ENCODE measurements at places on chromosomes 4 and X.

- DNase-seq = no peak
These were observed 285.3 kb upstream of the RASGEF1B start for GRCh38 chr4:81756973-81757372.

DNA sequence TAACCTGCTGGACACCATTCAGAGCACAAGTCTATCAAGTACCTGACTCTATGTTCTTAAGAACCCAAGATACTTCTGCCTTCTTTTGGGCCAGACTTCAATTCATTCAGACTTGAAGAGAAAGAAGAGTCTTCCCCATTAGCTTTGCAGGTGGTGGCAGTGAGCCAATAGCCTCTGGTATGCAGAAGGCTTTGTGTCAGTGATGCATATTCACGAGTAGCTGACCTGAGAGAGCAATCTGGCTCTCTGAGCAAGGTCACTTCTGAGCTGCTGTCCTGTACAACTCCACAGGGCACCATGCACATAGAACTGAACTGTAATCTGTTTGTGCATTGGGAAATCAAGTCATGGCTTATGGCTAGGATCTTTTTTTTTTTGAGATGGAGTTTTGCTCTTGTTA lies 39.9 kb upstream of the SPINK2 start:
- DNase-seq = no peak

- no peak for DNase-seq
These were observed 588.0 kb downstream of the CCSER1 start for GRCh38 chr4:90715242-90715641.

DNA sequence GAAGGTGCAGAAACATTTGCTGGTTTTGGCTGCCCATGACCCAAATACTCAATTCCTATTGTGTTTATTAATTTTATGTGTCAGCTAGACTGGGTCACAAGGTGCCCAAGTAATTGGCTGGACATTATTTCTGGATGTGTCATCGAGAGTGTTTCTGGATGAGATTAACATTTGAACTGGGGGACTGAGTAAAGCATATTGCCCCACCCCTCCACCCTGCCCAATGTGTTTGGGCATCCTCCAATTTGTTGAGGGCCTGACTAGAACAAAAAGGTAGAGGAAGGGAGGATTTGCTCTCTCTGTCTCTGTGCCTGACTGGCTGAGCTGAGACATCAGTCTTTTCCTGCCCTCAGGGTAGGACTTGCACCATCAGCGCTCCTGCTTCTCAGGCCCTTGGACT lies 29.7 kb upstream of the LCORL start:
- no peak for DNase-seq

DNA sequence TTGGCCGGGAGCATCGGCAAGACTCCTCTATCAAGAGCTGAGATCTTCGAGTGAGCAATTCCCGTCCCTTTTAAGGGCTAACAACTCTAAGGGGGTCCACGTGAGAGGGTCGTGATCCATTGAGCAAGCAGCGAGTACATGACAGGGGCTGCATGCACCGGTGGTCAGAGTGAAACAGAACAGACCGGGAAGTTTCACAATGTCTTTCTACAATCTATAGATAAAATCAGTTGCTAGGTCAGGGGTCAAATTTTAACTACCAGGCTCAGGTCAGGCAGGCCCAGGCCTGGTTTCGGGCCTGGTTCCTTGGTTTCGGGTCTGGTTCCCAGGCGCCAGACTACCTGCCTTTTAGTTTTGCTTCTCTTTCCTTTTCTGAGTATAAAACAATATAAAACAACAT lies 160.1 kb downstream of the PTCHD1 start:
- no peak for DNase-seq

- DNase-seq = no peak
These were observed 18.1 kb upstream of the EXOC1L start for GRCh38 chr4:55801498-55801897.

DNA sequence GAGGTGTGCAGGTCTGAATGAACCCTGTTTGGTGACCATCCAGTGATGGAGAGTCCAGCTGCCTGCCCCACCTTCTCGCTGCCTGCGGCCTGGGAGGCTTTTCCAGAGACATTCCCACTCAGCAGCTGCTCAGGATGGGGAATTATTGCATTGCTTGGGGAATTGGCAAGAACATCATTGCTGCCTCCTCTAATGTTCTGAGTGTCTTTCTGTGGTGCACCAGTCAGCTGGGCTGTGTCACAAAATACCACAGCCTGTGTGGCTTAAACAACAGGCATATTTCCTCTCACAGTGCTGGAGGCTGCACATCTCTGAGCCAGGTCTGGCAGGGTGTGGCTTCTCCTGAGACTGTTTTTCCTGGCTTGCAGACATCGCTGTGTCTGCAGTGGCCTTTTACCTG lies 86.8 kb upstream of the AFAP1 start:
- DNase-seq = no peak

DNA sequence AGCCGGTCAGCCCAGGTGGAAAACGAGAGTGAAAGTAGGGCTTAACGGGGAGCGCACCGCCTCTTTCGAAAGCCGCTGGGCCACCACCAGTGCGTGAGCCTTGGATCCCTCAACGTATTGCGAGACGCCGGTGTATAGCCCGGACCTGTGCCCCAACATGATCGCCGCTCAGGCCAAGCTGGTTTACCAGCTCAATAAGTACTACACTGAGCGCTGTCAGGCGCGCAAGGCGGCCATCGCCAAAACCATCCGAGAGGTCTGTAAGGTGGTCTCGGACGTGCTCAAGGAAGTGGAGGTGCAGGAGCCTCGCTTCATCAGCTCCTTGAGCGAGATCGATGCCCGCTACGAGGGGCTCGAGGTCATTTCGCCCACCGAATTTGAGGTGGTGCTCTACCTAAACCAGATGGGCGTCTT lies 929 bp downstream of the MAB21L2 start:
- DNase-seq = peak; percentile 48

GRCh38 chr4:20444599-20445337 lies 193.1 kb downstream of the SLIT2 start:
- peak; percentile 47 for DNase-seq

DNA sequence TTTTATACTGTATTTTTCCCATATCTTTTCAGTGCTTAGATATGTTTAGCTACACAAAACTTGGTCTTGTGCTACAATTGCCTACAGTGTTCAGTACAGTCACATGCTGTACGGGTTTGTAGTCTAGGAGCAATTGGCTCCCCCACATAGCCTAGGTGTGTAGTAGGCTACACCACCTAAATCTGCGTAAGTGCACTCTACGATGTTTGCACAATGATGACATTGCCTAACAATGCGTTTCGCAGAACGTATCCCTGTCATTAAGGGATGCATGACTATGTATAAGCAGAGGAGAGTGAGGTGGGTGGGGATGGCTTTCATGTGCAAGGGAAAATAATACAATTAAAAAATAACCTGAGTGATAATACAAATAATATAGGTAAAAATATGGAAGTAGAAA lies 131.4 kb downstream of the GBA3 start:
- no peak for DNase-seq

GRCh38 chr4:182093935-182094334 lies 149.3 kb upstream of the TENM3 start:
- no peak for DNase-seq

DNA sequence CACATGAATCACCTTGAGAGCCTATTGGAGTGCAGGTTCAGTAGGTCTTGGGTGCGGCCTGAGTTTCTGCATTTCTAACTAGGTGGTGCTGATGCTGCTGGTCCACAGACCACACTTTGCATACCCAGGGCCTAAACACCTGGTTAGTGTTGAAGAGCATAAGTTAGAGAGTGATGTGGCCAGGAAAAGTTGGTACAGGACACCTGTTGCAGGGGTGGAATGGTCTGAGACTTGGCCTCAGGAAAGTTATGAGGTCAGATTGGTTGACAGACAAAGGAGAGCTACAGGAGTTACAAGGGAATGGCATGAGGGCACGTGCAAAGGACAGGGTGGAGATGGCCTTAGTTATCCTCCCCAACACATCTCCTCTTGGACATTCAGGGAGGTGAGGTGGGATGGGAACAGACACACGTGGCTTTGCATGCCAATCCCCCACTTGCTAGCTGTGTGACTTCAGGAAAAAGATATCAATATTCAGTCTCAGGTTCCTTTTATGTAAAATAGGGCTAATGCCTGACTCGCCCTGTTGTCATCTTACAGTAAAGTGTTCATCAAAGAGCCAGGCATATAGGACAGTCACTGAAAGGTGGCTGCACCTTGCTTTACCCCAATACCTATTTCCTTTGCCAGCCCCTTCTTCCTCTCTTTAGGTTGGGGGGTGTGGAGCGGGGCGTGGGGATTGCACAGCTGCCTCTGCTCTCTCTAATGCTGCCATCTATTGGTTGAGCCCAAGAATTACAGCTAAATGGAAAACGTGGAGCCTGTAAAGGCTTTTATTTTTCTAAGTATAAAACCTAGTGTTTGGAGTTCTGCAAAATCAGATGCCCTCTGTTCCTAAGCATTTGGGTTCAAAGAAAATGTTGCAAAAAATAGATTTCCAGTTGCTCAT lies 47.5 kb downstream of the ATG4A start:
- DNase-seq = peak; percentile 21

DNA sequence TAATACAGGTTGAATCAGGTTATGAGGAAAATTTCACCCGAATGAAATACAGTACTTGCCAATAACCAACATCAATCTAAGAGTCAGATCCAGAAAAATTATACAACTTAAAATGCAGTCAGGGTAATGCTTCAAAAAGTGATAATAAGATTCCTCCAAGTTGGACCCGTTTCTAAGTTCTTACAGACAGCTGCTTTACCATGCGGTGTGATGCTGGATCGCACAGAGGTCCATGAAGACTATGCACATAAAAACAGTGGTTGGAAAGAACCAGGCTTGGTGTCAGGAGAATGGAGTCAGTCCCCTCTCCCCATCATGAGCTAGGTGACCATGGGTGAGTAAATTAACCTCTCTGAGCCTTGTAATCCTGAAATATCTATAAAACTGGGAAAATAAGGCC lies 261.3 kb downstream of the QDPR start:
- no peak for DNase-seq

DNA sequence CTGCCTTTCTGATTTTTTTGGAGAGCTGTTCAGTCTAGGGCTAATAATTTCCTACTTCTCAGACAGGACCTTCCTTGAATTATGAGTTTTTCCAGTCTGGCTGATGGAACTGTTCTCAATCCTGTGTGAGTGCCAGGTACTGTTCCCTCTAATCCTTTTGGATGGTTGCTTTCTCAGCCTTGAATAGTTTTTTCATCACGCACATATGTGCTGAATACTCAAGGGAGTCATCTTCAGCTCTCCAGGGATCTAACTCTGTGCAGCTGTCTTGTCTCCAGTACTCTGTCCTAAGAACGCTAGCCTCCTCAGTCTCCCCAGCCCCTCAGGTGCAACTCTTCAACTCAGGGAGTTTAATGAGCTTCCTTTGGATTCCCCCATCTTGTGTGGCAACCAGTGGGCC lies 93.2 kb downstream of the GASK1B start:
- DNase-seq = no peak
